CD4-positive, alpha-beta T cell treated with Interferon gamma for 1 hour (primary cell): ENCODE measurements at places on chromosomes 5 and 9.

DNA sequence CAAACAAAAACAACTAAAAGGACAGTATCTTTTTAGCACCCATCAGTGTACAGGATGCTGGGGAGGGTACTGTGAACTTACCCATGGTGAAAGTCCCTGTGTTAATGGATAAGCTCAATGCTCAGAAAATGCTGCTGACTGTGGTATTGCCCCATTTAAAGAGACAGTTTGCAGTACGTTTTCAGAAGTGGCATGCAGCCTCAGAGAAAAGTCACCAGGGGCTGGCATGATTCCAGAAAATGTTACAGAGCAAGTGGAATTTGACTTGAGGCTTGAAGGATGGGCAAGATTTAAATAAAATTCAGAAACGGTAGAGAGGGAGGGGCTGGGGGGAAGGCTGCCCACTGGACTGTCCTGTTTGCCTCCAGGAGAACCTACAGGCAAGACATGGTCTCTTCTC lies 7.2 kb downstream of the S1PR3 start:
- DNase-seq = no peak

- no peak for DNase-seq
These were observed 141.7 kb downstream of the BARX1 start for GRCh38 chr9:93813221-93814076.

GRCh38 chr9:70832492-70832891 lies 288.9 kb downstream of the TRPM3 start:
- no peak for DNase-seq

- no peak for DNase-seq
These were observed 47.8 kb upstream of the NEURL1B start for GRCh38 chr5:172593306-172593705.

DNA sequence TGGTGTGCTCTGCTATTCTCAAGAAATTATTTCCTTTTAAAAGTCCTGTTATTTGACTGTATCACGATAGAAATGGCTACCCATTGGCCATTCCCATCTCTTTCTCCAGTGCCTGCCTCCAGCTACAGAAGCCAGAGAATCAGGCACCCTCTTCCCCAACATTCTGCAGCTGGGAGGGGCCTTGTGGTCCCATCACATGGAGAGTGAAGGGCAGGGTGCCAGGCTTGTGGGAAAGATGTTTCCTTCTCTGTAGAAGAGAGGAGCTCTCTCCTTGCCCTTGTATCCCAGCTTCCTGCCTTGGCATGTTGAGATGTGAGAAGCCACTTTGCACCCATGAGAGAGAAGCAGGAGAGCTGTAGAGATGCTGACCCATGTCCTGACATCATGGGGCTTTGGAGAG lies 465.0 kb downstream of the MTRR start:
- DNase-seq = no peak

DNA sequence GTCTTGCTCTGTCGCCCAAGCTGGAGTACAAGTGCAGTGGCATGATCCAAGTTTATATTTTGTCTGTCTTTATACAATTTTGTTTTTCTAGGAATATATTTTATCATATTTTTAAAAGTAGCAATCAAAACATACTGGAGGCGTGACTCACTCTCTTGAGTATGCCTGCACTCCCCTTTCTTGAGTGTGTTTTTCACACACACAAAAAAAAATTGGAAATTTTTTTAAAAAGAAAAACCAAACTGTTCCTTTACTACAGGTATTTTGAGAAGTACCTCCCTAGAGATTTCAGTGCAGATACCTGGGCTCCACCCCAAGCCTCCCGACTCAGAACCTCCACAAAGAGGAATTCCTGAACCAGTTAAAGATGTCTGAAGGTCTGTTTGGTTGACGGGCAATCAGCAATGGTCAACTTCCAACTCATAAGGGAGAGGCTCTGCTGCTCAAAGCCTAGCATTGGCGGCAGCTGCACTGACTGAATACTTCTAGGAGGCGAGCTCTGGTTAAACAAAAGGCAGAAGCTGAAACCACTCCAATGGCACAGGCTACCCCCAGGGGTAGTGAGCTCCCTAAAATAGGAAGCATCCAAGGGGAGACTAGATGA lies 27.4 kb downstream of the PDE6A start:
- no peak for DNase-seq

DNA sequence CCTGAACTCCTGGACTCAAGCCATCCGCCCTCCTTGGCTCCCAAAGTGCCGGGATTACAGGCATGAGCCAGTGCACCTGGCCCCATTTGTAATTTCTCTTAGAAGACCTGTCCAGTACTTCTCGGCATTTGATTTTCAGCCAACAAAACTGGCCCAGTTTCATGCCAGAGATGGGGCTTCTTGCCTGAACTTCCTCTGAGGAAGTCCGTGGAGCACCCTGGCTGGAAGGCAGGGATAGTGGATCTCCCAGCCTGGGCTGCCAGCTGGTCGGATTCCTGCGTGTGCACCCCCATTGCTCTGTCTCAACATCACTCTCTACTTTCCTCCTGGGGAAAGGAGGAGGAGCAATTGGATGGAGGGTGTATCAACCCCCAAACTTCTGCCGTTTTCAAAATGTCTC lies 39.0 kb downstream of the FAM78A start:
- DNase-seq = no peak

GRCh38 chr5:135740475-135740874 lies 94.0 kb upstream of the SLC25A48 start:
- no peak for DNase-seq

GRCh38 chr9:79284081-79284480 lies 287.7 kb upstream of the TLE4 start:
- DNase-seq = no peak

GRCh38 chr9:110126986-110127864 lies 80.7 kb downstream of the C9orf152 start:
- no peak for DNase-seq

GRCh38 chr9:981491-981898 lies 5.0 kb downstream of the DMRT3 start:
- no peak for DNase-seq

- DNase-seq = peak; percentile 22
These were observed 699 bp downstream of the AKNA start for GRCh38 chr9:114386886-114387679.

DNA sequence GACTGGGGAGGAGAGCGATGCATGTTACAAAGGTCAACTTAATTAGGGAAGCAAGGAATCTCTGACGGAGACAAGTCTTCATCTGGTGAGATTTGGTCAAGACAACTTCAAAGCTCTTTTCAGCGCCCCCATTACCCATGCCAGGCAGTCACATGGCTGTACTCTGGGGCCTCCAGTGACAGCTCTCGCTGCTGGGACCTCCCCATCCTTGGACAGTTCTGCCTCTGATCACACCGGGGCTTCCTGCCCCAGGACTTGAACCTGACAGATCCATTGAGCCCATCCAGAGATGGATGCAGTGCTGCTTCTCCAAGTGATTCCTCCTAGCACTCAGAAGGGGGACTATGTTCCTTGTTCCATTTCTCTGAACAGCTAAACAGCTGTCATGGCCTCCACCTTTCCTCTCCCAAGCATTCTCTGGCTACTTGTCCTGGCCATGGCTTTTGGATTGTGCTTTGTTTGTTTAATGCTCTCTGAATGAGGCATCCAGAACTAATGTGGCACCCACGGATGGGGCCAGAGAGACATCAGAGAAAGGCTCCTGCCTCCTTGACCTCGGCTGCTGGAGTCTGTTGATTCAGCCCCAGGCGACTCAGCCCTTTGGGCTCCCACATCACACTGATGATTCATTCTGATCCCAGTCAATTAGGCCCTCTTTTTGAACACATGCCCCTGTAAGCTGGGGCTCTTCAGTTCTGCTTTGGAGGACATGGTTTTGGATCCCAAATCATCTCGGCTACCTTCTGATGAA lies 122.1 kb upstream of the ADAMTS16 start:
- DNase-seq = no peak

DNA sequence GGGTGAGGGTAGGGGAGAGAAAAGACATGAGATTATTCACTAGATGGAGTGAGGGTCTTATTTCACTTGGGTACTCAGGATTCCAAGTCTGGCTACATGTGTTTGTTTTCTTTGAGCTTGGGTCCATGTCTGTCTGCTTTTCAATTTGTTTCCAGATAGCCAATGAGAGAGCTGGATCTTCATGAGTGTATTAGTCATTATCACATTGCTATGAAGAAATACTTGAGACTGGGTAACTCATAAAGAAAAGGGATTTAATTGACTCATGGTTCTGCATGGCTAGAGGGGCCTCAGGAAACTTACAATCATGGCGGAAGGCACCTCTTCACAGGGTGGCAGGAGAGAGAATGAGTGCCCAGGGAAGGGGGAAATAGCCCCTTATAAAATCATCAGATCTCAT lies 196.8 kb upstream of the TRIM32 start:
- DNase-seq = no peak

DNA sequence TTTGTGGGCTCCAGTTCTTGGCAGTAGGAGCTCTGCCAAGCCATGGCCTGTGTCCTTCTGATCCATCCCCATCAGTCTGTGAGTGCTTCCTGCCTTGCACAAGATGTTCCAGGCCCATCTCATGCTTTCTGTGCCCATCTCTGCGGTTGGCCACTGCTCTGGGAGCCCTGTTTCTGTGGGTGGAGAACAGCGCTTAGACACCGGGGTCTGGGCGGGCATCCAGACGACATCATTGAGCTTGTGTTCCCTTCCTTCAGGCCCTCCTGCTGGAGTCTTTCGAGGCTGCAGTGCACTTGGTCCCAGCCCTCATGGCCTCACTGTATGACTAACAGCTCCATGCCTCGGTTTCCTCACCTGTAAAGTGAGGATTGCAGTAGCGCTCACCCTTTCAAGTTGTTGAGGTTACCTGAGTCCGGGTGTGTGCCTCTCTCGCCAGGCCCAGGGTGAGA lies 14.9 kb upstream of the CARD19 start:
- no peak for DNase-seq

GRCh38 chr9:135255841-135256580 lies 168.5 kb downstream of the OLFM1 start:
- DNase-seq = no peak

DNA sequence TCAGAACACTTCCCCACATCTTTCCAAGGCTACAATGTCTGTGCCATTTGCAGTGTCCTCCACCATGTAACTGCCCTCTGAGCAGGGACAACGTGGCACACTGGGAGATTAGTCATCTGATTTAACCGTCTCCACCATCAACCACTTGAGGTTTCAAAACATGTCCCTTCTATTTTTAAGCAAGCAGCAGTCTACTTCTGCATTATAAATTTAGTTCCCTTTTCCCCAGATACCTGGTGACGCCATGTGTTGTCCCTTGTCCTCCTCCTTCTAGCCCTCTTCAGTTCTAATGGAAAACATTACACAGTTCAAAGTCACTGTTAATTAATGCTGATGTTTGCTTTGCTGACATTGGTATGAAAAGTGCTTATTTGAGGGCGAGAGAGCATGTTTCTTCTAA lies 52.8 kb downstream of the ATP10B start:
- peak; percentile 27 for DNase-seq

DNA sequence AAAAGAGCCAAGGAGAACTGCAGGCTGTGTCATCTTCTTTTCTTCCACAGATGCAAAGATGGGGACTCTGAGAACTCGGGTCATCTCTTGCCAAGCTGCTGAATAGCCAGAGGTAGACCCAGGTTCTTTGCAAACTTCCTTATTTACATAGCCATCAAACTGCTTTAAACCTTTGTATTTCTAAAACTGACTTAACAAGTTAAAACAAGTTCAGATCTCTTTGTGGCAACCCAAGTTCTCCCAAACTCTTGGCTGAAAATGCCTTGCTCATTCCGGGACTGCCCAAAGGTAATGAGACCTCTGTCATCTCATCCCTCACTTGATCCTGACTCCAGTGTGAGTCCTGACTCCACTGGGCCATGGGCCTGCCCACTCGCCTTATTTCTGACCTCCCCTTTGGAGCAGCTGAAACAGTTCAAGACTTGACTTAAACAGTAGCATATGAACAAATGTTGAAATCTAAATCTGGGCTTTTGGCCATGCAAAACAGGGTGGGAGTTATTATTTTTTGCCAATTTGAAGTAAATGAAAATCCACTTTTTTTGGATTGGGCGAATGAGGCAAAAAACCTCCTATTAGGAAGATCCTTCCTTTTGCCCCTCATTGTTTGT lies 50.6 kb downstream of the FBXL7 start:
- DNase-seq = no peak

- DNase-seq = peak; percentile 52
These were observed 5.6 kb downstream of the OTULINL start for GRCh38 chr5:14587150-14587549.

DNA sequence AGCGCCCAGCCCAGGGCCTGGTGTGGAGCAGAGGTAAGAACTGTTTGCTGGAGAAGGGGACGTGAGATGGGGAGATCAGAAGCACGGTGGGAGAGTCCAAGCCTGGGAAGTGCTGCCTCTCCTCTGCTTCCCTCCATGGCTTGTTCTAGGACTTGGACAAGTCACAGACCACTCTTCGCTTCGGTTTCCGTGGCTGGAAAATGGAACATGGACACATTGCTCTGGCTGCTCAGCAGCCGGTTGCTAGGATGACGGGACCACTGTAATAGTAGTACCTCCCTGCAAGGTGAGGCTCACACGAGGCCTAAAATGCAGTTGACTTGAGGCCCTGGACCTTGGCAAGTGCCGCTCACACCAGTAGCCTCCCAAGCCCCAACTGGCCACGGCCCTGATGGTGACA lies 175.8 kb upstream of the FSTL4 start:
- DNase-seq = no peak

GRCh38 chr5:54845567-54845941 lies 139.8 kb downstream of the ESM1 start:
- no peak for DNase-seq

GRCh38 chr9:1514776-1515363 lies 464.7 kb downstream of the DMRT2 start:
- DNase-seq = no peak

GRCh38 chr5:163534492-163535094 lies 29.2 kb downstream of the MAT2B start:
- DNase-seq = no peak

GRCh38 chr5:127236254-127236653 lies 54.3 kb upstream of the MEGF10 start:
- DNase-seq = no peak

DNA sequence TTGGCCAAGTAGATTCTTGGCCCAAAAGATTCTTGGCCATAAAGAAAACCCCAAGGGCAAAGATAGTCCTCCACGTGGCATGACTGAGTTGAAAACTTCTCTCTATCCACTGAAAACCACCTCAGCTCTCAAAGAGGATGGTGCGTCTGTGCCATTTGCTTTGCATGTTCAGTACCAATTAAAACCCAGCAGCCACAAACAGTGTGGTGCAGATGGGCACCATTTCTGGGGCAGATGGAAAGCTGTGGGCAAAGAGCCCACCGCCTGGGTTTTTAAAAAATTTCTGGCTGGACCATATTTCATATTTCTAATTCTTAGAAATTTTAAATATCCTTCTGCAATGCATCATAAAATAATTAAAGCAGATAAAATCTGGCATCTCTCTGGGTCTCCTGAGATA lies 84.5 kb upstream of the PUM3 start:
- DNase-seq = no peak

DNA sequence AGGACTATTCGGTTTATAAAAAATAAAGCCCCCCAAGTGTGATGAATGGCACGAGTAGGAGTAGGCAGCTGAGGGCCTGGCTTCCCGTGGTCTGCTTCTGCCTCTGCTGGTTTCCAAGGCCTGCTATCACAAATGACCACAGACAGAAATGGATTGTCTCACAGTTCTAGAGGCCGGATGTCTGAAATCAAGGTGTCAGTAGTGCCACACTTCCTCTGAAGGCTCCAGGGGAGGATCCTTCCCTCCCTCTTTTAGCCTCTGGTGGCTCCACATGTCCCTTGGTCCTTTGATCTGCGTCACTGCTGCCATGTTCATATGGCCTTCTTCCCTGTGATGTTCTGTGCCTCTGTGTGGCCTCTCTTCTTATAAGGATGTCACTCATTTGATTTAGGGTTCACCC lies 15.1 kb downstream of the PRKACG start:
- DNase-seq = no peak

GRCh38 chr5:171476701-171477100 lies 57.3 kb downstream of the FGF18 start:
- DNase-seq = no peak

- DNase-seq = peak; percentile 79
These were observed 19.8 kb upstream of the SLC9A3 start for GRCh38 chr5:543755-544674.
